Occipital lobe (tissue), 3 donors: ENCODE measurements at places on chromosomes 6 and 20. TPM values are rescaled to one million over a fixed set of nuclear protein-coding genes. Genes with fewer than 3 reads are reported as not detected.

Gene KCNK17
- not detected for total RNA-seq

Gene MED20
- total RNA-seq: 15.9 TPM

Gene FLRT3
- total RNA-seq: 27.5 TPM

Gene ENPP3
- total RNA-seq: 0.47 TPM

Gene HSPA1B
- total RNA-seq: 121 TPM

Gene KIF6
- total RNA-seq: 3.3 TPM

Gene SLC22A16
- total RNA-seq: 0.31 TPM

Gene SNAP91
- 106 TPM for total RNA-seq

GRCh38 chr6:115891111-115891669 lies 169.5 kb downstream of the FRK start:
- DNase-seq: no peak

DNA sequence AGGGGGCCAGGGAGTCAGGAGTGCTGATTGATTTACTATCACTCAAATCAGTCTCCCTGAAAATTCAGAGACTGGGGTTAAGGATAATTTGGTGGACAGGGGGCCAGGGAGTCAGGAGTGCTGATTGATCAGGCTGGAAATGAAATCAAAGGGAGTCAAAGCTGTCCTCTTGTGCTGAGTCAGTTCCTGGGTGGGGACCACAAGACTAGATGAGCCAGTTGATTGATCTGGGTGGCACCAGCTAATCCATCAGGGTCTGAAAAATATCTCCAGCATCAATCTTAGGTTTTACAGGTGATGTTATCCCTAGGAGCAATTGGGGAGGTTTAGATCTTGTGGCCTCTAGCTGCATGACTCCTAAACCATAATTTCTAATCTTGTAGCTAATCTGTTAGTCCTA lies 6.1 kb upstream of the AFG1L start:
- DNase-seq: no peak

DNA sequence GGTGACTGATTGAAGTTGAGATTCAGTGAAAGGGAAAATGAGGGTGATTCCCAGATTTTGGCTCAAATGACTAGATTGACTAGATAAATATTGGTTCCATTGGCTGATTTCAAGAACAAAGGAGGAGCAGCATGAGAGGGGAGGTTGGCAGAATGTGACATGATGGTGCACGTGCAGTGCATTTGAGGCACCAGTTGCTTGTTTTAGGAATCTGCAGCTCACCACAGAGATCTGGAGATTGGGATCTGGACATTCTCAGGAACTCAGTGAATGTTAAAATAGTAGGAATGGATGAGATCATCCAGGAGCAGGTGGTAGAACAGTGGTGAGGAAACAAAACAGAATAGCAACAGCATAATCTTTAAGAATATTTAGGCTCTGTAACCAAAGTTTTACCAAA lies 496.3 kb downstream of the DHX35 start:
- no peak for DNase-seq

DNA sequence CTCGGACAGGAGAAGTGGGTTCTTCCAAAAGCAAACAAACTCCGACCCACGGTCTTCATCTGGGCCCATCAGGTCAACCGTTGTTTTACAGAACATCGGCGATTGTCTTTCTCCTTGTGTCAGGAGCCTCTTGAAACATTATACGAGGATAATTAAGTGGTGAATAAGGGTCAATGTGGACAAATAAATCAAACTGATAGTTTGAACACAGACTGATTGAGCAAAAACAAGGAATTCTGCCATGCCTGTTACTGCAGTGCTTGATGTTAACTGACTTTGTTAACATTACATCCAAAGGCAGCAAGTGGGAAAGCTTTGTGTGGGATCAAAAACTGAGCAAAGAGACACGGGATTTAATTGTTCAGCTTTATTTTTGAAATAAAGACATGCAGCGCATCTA lies 101.1 kb upstream of the IFNGR1 start:
- no peak for DNase-seq

- peak; percentile 1 for DNase-seq
Measured at GRCh38 chr6:123519189-123519505, 117.6 kb downstream of the TRDN start.

- DNase-seq: no peak
Measured at GRCh38 chr6:147909640-147910039, 401.1 kb downstream of the SAMD5 start.

DNA sequence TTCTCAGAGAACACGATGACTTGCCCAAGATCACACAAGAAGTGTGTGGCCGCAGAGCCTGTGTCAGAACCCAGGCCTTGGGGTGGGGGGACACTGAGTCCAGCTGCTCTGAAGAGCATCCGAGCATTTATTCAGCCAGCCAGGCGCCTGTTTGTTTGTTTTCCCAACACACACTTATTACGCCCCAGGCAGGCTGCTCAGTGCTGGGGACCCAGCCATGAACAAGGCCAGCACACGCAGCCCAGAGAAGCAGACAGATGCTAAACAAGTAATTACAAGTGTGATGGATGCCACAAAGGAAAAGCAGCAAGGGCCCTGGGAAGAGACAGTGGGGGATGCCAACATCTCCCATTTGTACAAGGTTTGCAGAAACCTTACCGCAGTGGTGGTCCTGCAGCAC lies 19.4 kb upstream of the SIRPA start:
- DNase-seq: no peak

GRCh38 chr20:52552181-52552872 lies 360.7 kb upstream of the ZFP64 start:
- no peak for DNase-seq

GRCh38 chr20:19071446-19071725 lies 141.1 kb upstream of the SLC24A3 start:
- no peak for DNase-seq

DNA sequence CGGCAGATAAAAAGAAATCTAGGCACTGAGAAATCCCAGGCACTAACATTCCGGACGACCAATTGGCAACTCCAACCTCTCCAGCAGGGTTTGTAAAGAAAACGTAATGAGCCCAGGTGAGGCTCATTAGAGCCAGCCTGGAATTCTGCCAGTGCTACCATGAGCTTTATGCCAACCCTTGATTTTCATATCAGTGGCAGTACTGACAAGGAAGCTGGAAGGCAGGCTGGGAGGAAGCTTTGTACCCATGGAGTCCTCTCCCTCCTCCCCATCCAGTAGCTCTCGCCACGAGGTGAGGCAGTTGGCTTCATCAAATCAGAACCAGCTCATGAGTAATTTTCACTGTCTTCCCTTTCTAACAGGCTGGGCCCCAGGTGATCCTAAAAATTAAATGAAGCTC lies 250.2 kb downstream of the ZNF217 start:
- no peak for DNase-seq

- no peak for DNase-seq
Measured at GRCh38 chr20:63767886-63768285, 28.3 kb downstream of the SLC2A4RG start.

GRCh38 chr6:117870486-117871242 lies 36.4 kb upstream of the SLC35F1 start:
- DNase-seq: no peak

GRCh38 chr6:115899730-115900282 lies 160.9 kb downstream of the FRK start:
- DNase-seq: no peak

DNA sequence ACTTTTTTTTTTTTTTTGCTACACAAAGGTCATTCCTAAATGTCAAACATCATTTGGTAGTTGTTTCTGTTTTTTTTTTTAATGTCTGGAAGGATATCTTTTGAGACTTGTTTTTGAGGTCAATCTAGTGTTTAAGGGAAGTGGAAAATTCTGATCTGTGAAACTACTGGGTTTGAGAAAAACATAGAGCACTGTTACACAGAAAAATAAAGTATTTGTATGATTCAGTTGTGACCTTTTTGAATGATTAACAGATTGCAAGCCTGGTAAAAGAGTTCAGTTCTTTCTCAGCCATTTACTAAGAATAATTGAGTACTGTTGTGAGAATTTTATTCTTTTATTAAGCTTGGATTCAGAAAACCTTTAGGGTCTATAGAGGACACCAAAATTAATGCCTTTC lies 276.7 kb downstream of the ADGRB3 start:
- no peak for DNase-seq
